Glomerular endothelial cell (primary cell): ENCODE measurements at places on chromosomes 16 and 17. TPM values are rescaled to one million over a fixed set of nuclear protein-coding genes. Genes with fewer than 3 reads are reported as not detected.

GRCh38 chr16:74942977-74943918 is 41.7 kb downstream of the WDR59 start:
- no peak for DNase-seq

DNA sequence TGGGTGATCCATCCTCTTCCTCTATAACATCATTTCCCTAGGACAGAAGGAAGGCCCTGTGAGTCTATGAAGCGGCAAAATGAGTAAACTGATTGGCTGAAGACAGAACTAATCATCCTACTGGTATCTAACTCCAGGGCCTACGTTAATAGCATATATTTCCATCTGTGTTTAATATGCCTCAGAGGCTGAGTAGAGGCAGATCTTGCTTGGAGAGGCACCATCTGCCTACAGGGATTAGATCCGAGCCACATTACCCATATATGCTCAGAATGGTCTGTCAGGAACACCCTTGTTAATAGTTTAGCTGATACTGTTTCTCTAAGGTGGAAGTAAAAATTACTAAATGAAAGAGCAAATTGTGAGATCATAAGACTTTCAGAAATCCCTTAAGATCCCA is 13.2 kb upstream of the FOXJ1 start:
- DNase-seq: no peak

DNA sequence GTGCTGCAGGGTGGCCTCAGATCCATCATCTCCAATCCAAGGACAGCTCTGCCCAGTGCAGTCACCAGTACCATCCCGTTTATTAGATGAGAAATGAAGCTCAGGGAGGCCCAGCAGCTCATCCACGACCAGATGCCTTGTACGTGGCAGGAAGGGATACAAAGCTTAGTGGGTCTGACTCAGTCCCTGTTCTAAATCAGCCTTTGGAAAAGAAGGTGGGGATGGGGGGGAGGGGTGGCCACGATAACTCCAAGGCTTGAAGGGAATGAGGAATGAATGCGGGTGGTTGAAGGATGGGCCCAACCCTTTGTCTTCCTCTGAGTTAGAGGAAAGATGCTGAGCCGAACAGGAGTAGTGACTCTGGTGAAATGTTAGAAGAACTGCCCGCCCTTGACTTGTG is 25.8 kb downstream of the LLGL2 start:
- no peak for DNase-seq

GRCh38 chr17:79094261-79094660 is 19.6 kb downstream of the ENGASE start:
- no peak for DNase-seq

- DNase-seq: no peak
Observed at GRCh38 chr16:53282975-53283946, 151.0 kb upstream of the RBL2 start.

GRCh38 chr17:76911299-76912017 is 43.3 kb downstream of the MGAT5B start:
- DNase-seq: no peak

DNA sequence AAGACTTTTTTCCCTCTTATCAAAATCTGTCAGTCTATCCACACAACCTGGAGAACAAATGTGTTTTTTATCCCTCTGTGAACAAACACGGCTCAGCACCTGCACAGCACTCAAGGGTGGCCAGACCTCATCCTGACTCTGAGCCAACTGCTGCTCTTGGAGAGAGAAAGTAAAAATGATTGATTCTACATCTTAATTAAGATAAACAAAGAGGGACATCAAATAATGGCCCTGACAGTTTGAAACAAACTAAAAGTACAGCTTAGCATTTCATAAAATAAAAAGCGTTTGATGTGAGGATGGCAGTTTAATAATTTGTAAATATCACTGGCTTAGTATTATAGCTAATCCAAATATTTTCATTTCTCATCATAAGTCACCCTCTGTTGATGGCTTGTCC is 106.2 kb downstream of the SNX11 start:
- no peak for DNase-seq

- no peak for DNase-seq
Observed at GRCh38 chr16:29844575-29845331, 18.3 kb downstream of the CDIPT start.

DNA sequence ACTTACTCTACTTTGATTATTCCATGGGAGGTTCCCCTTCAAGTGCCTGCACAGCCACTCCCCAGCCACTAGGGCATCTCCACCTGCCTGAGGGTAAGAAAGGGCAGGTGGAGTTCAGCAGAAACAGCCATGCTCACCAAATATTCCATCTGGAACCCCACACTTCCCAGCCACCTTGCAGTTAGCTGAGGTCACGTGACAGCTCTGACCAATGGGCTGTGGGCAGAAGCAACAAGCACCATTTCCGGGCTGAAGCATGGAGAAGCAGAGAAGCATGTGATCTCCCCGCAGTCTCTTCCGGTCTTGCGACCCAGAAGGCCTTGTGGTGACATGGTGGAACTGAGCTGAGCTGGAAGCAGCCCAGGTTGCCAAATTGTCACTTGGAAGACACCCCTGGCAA is 108.6 kb downstream of the CCT6B start:
- DNase-seq: no peak

- no peak for DNase-seq
Observed at GRCh38 chr17:47820033-47820789, 1.4 kb downstream of the OSBPL7 start.

DNA sequence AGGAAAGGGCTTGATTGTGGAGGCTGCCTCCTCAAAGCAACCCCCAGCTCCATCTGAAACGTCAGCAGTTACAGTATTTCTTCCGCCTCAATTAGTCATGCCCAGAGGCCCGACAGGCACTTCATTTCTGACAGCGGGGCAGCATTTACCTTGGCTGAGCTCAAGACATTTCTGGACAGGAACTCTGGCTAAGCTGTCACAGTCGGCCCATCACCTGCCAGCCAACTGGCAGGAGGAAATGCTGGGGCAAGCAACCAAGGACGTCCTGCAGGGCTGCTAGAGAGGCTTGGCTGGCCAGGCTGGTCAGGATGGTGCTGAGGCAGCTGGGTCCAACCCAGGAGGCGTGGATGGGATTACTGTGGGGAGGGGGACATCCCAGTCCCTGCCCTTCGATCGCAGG is 27.8 kb downstream of the PLXDC1 start:
- no peak for DNase-seq

- no peak for DNase-seq
Observed at GRCh38 chr17:48641541-48642058, 15.4 kb upstream of the HOXB9 start.

GRCh38 chr16:1810536-1810935 is 16.1 kb downstream of the HAGH start:
- DNase-seq: no peak

DNA sequence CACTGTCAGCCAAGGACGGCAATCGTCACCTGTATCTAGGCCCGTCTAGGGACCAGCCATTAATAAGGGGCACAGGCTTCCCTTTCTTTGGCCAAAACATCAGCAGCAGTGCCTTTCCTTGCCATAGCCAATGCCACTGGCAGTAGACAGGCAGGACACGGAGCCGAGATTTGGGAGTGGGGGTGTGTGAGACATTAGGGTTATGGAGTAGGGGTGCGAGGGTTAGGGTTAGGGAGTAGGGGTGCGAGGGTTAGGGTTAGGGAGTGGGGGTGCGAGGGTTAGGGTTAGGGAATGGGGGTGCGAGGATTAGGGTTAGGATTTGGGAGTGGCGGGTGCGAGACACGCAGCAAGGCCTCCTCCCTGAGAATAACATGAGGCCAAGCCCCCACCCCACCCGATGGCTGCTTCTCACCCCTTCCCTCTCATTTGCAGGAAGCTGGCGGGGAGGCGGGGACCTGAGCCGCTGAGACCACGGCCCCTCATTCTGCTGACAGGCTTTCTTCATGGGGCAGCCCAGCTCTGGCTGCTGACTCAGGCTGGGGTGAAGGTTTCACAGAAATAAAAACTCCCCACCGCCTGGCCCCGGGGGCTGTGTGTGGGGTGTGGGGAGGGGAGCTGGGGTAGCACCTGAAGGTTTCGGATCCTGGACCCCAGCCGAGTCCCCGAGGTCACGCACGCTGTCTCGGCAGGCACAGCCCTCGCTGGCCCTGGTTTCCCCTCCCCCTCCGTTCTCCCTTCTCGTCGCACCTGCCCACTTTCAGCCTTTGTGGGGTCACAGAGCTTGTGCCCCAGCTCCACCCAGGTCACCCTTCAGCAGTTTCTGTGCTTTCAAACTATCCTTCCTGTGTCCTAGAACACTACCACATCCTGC is 93.8 kb downstream of the PGS1 start:
- no peak for DNase-seq

The DYNLL2 gene
- total RNA-seq: 10.8 and 11.8 TPM in 2 replicates

The RNF222 gene
- not detected in 2 replicates for total RNA-seq

The TPPP3 gene
- total RNA-seq: 3.2 TPM in 1 of 2 replicates, not detected in the other

The CHRNE gene
- 0.76 and 1.5 TPM in 2 replicates for total RNA-seq

The NUBP1 gene
- total RNA-seq: 13.4 and 31.0 TPM in 2 replicates
